ENCODE measurements at places on chromosomes 2 and 18.

DNA sequence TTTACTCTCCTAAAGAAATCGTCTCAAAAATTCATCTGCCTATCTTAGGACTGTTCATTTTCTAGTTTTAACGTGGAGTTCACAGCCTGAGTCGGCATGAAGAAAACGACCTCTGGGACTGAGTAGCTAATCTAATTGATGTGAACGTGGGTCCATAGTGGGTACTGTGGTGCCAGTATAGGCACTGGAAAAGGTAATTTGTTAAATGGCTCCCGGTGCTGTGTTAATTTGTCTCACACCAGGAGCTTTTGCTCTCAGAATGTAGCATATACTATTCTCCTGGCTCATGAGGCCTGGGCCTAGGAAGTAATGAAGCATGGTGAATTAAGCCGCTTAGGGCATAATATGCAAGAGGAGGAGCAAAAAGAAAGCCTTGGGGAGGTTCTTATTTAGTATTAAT is 414.4 kb upstream of the NXPH2 start:
- DNase-seq, result no peak

DNA sequence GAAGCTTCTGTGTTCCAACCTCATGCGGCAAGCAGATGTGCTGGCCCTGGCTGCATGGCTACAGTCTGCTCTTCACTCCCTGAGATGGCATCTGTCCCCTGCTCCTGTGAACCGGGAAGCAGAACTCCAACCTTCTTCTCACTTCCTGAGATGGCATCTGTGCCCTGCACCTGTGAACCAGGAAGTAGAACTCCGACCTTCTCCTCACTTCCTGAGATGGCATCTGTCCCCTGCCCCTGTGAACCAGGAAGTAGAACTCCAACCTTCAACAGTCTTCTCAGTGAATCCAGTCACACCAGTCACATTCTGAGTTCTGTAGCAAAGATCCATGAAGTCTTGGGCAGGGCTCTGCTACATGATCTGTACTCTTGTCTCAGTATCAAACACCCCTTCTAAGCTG is 887.2 kb upstream of the KLHL29 start:
- DNase-seq, result no peak

- DNase-seq, result no peak
These were observed 793.1 kb downstream of the ERBB4 start for GRCh38 chr2:211745295-211746097.

DNA sequence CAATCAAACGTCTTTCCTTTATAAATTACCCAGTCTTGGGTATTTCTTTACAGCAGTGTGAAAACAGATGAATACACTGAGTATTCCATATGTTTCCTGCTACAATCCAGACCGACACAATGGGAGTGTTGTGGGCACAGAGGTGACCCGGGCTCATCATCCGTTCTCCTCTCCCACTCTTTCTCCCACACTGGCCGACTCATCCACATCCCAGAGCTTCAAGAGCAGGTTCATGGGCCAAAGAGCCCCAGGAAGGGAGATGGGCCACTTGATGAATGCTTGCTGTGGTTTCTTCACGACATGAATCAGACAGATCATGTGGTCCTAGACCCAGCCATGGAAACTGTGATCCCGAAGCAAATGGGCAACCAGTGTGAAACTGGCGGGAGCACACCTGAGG is 4.1 kb upstream of the COPS8 start:
- DNase-seq, result no peak

DNA sequence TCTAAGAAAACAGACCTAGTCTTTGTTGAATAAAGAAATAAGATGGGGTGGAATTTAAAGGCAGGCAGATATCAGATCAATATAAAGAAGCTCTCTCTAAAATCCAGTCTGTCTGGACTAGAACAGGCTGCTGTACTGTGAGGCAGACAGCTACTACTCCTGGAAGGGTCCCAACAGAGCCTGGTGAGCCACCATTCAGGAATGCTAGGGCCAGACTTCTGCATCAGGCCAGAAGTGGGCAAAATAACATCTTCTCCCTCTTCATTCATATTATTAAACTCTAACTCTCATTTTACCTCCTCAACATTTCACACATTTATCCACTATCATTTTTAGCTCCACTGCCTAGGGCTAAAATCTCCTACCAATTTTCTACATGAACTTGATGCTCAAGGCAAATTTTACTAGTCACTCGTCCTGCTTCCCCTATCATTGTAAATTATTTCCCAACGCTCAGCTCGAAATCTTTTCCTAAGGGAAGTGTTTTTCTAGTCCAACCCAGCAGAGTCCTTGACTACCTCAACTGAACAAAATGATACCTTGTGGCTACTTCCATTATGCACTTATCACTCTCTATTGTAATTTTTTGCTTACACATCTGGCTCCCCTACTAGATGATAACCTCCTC is 45.2 kb upstream of the GLS start:
- DNase-seq, result no peak

DNA sequence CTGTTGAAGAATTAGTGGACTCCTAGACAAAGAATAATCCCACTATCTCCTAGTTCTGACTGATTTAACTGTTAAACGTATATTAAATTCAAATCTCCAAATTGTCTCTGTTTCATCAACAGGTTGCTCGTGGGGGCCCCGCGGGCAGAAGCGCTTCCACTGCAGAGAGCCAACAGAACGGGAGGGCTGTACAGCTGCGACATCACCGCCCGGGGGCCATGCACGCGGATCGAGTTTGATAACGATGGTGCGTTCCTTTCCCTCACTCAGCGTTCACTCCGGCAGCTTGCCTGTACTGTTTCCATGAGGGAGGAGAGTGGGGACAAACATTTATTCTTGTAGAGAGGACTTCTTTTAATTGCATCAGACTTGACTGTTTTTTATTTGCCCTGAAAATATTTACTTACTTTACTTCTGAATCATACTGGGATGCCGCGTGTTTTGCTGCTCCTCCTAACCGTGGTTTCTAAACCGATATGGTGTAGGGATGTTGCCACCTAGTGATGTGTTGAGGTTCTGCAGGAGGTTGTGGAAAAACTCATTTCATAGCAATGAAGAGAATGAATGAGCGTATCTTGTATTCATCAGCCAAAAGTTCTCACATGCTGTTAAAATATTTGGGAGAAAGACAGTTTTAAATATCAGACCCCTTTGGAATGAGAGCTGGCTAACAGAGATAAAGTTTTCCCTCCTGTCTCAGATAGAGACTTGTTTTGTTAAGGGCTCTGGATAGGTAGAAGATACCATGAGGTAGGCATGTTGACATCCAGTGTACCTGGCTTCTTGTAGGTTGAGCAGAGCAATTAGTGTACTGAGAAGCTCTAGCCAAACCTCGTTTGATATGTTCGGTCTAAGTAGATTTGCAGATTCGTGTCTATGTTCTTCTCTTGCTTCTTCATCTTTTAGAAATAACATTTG is 38.3 kb downstream of the ITGA6 start:
- no peak for DNase-seq

DNA sequence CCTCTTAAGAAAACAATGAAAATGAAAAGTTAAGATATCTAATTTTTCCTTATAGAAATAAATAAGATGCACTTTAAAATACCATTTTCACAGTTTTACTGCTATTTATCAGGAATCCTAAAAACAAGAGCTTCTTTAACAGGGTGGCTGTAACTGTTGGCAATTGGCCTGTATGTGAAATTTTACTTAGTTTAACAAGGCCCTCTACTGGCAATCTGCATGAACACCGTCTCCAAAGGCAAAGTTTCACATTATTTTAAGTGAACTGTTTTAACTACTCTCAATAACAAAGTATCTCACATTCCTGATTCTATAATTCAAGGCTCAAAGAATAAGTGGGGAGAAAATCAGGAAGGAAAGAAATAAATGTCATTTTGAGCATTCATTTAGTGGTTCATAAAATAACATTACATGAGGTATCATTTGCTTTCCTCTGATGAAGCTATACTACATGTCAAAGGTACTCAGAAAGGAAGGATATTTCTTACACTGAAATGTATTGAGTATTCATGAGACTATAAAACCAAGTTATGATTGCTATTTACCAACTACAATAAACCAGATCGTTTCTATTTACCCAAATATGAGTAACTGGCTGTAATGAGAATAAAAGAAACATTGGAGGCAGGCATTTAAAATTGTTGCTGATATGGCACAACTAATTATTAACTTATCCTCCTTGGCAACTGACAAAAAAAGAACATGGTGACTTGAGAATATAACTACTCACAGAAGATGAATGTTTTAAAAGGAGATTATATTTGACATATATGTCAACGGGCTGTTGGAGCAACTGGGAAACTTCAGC is 7.0 kb downstream of the NCKAP5 start:
- no peak for DNase-seq

Data from GM12878 (cell line).